Chondrocyte (in vitro differentiated cells): ENCODE measurements at places on chromosomes 7 and 10. TPM values are rescaled to one million over a fixed set of nuclear protein-coding genes. Genes with fewer than 3 reads are reported as not detected.
A peak's percentile ranks its signal among the peaks of the same experiment; 100 is the strongest.

GRCh38 chr7:106869954-106870353, 4.9 kb downstream of the PIK3CG start:
- no peaks in the 10 kb centered on the region for H3K36me3 ChIP-seq
- H3K4me3 ChIP-seq, result no peak overlapping the region
- no peak for DNase-seq

DNA sequence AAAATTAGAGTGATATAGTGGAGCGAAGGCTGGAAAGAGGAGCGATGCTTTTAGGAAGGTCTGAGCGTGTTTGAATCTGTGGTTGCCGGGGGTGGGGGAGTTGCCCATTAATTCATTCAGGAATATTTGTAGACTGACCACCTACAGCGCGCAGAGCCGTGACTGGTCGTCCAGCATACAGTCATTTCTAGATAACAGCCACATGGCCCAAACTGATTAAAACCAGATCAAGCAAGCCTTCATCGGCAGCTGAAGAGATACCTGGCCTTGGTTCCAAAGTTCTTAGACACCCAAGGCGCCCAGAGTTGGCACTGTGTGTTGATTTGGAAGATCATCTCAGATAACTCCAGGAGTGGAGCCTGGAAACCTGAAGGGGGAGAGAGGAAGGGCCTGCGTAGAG, 1.7 kb downstream of the PROSER2 start:
- no peak for DNase-seq
- no peaks in the 10 kb centered on the region for H3K27me3 ChIP-seq
- H3K4me3 ChIP-seq, result peak overlapping the region; percentile 79
- peaks cover 28% of the 10 kb centered on the region for H3K4me1 ChIP-seq
- no peaks in the 10 kb centered on the region for H3K36me3 ChIP-seq
- H3K27ac ChIP-seq, result peak overlapping the region; percentile 0

Gene SPDYE8
- total RNA-seq, result not detected in 3 replicates

DNA sequence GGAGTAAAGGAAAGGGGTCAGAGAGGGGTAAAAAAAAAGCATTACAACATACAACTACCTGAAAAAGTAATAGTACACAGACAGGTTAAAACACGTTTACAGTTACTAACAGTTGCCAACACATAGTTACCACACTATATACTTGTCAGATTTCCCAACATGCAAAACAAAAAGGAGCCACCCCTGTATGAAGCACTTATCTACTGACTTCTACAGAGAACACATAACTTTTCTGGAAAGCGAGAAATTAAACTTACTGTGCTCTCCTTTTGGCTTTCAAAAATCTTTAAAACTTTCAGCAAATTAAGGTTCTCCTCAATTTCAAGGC, 2.1 kb downstream of the ABI1 start:
- peaks cover 6% of the 10 kb centered on the region for H3K27me3 ChIP-seq
- peak overlapping the region; percentile 94 for H3K27ac ChIP-seq
- H3K36me3 ChIP-seq, result no peaks in the 10 kb centered on the region
- peak overlapping the region; percentile 97 for H3K4me3 ChIP-seq
- peaks cover 36% of the 10 kb centered on the region for H3K4me1 ChIP-seq

Gene DPYSL4
- 19.9 to 37.6 TPM (median 35.2 TPM) in 3 replicates for total RNA-seq

Gene METTL27
- total RNA-seq, result 0.51 to 1.7 TPM (median 0.99 TPM) in 3 replicates

Gene SAMD8
- total RNA-seq, result 22.0 to 24.7 TPM (median 23.1 TPM) in 3 replicates

Gene TMEM176A
- not detected in 3 replicates for total RNA-seq

DNA sequence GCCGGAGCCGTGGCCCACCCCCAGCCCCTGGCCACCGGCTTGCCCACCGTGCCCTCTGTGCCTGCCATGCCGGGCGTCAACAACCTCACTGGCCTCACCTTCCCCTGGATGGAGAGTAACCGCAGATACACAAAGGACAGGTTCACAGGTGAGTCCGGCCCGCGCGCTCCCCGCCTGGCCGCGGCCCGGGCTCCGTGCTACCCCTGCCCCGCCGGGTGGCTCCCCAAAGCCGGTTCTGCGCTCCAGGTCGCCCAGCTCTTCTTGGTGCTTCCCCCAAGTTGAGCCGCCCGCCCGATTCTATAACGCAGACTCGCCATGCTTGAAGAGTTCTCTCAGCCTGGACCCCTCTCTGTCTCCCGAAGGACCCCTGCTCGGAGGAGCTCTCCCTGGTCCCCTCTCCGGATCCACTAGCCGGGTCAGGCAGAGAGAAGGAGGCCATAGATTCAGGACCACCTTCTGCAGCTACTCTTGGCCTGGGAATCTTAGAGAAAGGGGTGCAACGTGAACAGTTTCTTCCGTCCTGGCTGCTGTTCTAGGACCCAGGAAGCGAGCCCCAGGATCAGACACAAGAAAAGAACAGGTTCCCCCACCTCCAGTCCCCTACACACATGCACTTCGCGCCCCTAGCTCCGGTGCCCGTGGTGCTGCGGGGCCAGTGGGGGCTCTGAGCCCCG, 999 bp downstream of the TLX1 start:
- peaks cover 2% of the 10 kb centered on the region for H3K36me3 ChIP-seq
- H3K27me3 ChIP-seq, result peaks cover 75% of the 10 kb centered on the region
- no peak for DNase-seq
- no peak overlapping the region for H3K27ac ChIP-seq
- no peak overlapping the region for H3K4me3 ChIP-seq
- H3K4me1 ChIP-seq, result peaks cover 23% of the 10 kb centered on the region

Gene TMEM270
- 0.25 TPM in 1 of 3 replicates, not detected in the others for total RNA-seq

- no peak for DNase-seq
- no peak overlapping the region for H3K27ac ChIP-seq
- no peak overlapping the region for H3K4me3 ChIP-seq
- no peaks in the 10 kb centered on the region for H3K36me3 ChIP-seq
Observed at GRCh38 chr10:63752318-63752717, 231.1 kb downstream of the REEP3 start.

DNA sequence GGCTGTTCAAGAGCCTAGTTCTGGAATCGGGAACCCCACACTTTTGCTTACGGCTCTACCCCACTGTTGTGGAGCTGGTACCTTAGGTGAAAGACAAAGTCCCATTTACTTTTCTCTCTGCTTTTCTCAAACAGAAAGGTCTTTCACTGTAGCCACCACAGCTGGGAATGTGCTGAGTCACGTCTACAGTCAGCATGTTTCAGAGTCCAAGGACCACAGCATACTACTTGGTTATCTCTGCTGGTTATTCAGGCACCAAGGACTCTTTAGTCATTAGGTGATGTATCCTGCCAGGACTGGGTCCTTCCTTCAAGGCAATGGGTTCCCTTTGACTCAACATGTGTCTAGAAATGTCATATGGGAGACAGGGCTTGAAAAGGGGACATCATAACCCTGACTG, 266.8 kb upstream of the STEAP1 start:
- H3K4me3 ChIP-seq, result no peak overlapping the region
- H3K27ac ChIP-seq, result no peak overlapping the region
- H3K27me3 ChIP-seq, result no peaks in the 10 kb centered on the region
- H3K36me3 ChIP-seq, result no peaks in the 10 kb centered on the region
- H3K4me1 ChIP-seq, result no peaks in the 10 kb centered on the region

GRCh38 chr10:126420567-126421300, 32.5 kb upstream of the ADAM12 start:
- no peak for DNase-seq
- peak overlapping the region; percentile 58 for H3K27ac ChIP-seq
- peaks cover 6% of the 10 kb centered on the region for H3K36me3 ChIP-seq
- H3K4me3 ChIP-seq, result no peak overlapping the region

DNA sequence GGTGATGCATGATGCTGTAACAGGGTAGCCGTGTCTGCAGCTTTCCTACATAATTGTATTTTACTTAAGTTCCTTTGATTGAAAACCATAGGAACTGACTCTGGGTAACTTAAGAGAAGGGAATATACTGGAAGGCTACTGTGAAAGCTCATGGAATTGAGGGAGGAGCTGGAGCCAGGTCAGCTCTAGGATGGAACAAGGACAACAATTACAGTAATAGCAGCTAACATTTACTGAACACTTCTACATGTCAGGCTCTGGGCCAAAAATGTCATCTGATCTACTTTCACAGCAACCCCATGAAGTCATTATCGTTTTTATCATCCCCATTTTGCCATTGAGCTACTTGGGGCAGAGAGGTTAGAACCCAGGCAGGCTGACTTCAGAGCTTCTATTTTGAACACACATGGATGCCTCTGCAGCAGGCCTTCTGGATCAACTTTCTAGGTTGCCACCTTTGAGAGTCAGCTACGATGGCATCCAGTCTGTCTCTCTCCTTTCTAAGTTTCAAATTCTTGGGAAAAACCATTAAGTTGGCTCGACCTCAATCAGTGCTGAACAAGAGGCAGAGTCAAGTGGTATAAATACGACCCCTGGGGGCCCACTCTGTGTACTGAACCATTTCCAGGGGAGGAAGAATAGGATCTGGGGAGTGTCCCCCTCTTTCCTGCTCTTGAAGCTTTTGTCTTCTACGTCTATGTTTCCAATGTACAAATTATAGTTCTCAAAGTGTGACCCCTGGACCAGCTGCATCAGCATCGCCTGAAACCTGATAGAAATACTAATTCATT, 272.3 kb upstream of the PLPP4 start:
- no peak for DNase-seq
- H3K27me3 ChIP-seq, result no peaks in the 10 kb centered on the region
- H3K4me1 ChIP-seq, result no peaks in the 10 kb centered on the region
- no peak overlapping the region for H3K4me3 ChIP-seq
- H3K27ac ChIP-seq, result no peak overlapping the region

DNA sequence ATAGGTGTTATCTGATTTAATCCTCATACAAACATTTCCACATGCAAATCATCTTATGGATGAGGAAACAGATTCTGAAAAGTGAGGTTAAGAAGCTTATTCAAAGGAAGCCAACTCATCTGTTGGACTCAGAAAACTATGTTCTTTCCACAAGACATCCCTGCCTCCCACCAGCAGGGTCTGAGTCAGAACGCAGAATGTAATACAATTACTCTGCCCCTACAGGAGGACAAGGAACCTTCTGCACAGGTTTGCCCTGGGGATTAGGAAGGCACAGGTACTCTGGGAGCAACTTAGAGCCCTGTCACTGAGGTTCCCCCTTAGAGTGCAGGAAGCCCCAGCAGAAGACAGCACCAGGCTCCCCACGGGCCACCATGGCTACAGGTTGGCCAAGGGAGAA, 255.7 kb downstream of the TNS3 start:
- no peak for DNase-seq
- H3K36me3 ChIP-seq, result peaks cover 34% of the 10 kb centered on the region
- peak overlapping the region; percentile 99 for H3K27ac ChIP-seq
- H3K4me1 ChIP-seq, result peaks cover 90% of the 10 kb centered on the region

Gene RPP38
- 13.2 to 14.3 TPM (median 13.5 TPM) in 3 replicates for total RNA-seq

DNA sequence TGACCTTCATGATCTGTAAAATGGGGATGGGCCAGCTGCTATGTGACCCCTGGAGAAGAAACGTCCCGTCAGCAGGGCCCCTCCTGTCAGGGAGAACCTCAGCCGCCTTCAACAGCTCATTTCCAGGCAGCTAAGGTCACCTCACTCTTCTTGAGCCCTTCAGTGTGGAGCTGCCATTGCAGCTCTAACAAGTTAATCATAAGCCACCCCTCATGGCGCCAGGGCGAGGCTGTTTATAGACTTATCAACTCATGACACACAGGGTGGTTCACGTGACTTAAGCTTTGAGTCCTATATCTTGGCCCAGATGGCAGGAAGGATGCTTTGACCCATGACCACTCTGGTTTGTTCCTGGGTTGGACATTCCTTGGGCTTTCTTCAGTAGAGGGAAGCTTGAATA, 315.1 kb downstream of the TNS3 start:
- peaks cover 9% of the 10 kb centered on the region for H3K36me3 ChIP-seq
- no peak for DNase-seq
- no peaks in the 10 kb centered on the region for H3K27me3 ChIP-seq
- H3K4me3 ChIP-seq, result no peak overlapping the region

DNA sequence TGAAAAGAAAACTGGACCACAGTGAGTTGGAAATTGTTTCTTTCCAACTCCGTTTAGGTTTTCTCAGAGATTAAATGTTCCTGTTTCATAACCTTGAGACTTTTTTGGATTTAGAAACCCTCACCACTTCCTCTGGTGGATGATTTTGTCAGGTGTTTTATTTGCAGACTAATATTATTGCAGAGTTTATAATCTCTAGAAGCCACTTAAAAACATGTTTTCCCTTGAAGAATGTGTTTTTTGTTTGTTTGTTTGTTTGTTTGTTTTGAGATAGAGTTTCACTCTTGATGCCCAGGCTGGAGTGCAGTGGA, 520 bp upstream of the MICU1 start:
- H3K36me3 ChIP-seq, result peaks cover 2% of the 10 kb centered on the region
- H3K27ac ChIP-seq, result peak overlapping the region; percentile 100
- no peak for DNase-seq

DNA sequence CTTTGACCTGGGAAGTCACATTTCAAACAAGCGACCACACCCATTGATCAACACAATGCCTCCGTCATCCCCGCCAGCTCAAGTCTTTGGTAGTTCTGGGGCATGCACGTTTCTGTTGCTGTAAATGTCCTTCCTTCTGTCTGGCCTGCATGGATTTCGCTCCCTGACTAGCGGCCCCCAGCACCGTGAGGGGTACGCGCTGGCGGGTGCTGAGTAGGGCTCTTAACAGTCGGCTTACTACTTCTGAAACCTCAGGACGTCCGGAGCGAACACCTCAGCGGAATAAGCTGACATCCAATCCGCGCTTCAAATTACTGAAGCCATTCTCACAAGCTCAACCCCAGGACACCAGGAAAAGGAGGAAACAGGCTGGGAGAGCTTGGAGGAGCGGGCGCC, 505 bp downstream of the NUDCD3 start:
- H3K36me3 ChIP-seq, result peaks cover 3% of the 10 kb centered on the region
- peaks cover 2% of the 10 kb centered on the region for H3K27me3 ChIP-seq
- peak overlapping the region; percentile 79 for H3K4me3 ChIP-seq
- no peak for DNase-seq
- peaks cover 45% of the 10 kb centered on the region for H3K4me1 ChIP-seq
- H3K27ac ChIP-seq, result peak overlapping the region; percentile 89

Gene PIP
- not detected in 3 replicates for total RNA-seq
